Renal cortex interstitium (tissue), 15 donors: ENCODE measurements at places on chromosomes 13 and 19. TPM values are rescaled to one million over a fixed set of nuclear protein-coding genes. Genes with fewer than 3 reads are reported as not detected.

Gene KCNN1
- polyA plus RNA-seq, result 8.4 TPM

Gene FPR1
- polyA plus RNA-seq, result 1.5 TPM

- no peak for DNase-seq
Measured at GRCh38 chr13:110564472-110564985, 3.0 kb upstream of the RAB20 start.

DNA sequence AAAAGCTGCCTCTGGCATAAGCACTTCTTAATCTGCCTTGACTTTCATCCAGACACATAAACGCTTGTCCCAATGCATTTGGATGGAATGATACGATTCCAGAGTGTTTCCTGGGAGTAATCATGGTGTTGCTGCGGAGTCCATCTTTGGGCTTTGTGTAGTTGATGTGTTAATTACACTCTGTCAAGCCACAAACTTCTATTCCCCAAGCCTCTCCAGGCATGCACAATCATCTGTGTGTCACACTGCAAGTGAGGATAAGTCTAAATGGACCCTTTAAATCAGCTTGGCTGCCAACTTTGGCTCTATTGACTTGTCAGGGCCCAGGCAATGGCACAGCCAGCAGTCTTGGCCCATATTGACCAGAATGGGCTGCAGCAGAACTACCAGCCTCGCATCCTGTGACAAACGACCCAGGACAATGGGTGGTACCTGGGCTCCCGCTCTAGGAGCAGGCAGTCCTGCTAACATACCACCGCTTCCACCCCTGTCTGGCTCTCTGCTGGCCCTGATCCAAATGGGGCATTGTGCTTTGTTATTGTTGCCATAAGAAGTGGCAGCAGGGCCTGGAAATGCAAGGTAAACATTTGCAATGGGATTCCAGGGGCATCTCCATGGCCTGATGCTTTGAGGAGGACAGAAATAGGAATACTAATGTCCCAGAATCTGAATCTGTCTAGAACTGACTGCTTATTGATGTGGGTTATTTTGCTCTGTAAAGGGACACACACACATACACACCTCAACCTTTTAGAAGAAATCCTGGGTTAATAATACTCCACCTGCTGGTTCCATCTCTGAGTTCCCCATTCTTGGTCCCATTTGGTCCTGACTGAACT, 127.2 kb downstream of the DNAJC15 start:
- DNase-seq, result no peak

GRCh38 chr13:95643936-95644598, 439 bp downstream of the DZIP1 start:
- no peak for DNase-seq

- DNase-seq, result no peak
Measured at GRCh38 chr13:21012211-21012610, 49.2 kb downstream of the LATS2 start.

GRCh38 chr19:41546386-41546789, 29.6 kb upstream of the CEACAM21 start:
- no peak for DNase-seq
